HCEC 1CT (cell line): ENCODE measurements at places on chromosomes 4 and X.

DNA sequence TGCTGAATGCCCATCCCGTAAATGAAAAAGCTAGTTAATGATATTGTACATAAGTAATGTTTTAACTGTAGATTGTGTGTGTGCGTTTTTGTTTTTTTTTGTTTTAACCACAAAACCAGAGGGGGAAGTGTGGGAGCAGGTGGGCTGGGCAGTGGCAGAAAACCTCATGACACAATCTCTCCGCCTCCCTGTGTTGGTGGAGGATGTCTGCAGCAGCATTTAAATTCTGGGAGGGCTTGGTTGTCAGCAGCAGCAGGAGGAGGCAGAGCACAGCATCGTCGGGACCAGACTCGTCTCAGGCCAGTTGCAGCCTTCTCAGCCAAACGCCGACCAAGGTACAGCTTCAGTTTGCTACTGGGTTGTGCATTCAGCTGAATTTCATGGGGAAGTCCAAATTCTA, at the start of gene SPP1:
Gene SPP1 (plus strand): TSS at position 249 of the 400 bp plus-strand sequence. CDS start 1,182 bp downstream, outside the sequence.
- DNase-seq: no peak

- no peak for DNase-seq
Observed at GRCh38 chrX:42975906-42976305, 197.9 kb upstream of the PPP1R2C start.

GRCh38 chr4:5824635-5825034, 68.3 kb downstream of the CRMP1 start:
- peak; percentile 28 for DNase-seq

DNA sequence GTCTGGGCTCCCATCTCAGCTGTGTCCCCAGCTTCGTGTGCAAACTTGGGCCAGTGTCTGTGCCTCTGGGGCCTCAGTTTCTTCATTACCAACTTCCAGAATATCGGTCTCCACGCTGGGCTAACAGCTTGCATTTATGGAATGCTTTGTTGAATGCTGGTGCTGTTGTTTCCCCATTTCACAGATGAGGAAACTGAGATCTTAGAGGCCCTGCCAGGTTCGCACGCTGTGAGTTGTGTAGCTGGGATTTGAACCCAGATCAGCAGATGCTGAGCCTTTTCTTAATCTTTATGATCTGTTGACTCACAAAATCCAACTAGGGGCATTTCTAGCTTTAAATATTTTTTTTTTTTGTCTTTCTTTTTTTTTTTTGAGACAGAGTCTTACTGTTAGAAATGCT, 101.5 kb upstream of the STX18 start:
- no peak for DNase-seq

DNA sequence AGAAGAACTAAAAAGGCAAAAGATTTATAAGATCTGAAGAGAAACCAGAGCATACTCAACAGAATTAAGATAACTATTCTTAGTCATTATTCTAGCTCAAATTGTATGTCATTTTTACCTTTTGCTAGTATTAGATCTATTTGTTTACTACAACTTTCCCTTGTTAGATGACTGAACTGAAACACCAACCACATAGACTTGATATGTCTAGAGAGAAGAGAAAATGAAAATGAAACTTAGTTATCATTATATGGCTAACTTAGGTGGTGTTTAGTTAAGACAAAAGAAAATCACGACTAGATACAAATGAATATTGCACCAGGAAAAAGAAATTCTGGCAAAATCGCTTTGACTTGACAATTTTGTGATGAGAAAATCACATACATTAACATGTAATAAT, 690.8 kb downstream of the PCDH18 start:
- no peak for DNase-seq

DNA sequence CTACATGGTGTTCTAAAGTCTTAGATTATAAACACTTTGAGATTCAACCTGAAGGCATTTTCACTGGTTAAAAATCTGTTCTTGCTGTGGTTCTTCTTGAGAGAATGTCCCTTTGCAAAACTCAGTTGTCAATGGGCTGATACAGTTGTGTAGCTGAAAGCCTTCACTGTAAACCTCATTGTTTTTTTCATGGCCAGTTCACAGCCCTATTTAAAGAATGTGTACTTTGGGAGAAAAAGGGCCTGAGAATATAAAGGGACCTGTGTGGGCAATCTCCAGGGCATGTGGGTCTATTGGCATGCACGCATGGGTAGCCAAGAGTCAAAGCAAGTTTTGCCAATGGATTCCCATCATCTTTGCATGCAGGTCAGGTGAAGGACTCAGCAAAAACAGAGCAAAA, 7.8 kb upstream of the MAP7D3 start:
- no peak for DNase-seq

GRCh38 chr4:158193171-158193749, 17.0 kb upstream of the TMEM144 start:
- DNase-seq: peak; percentile 5

- DNase-seq: no peak
Observed at GRCh38 chrX:82848111-82848510, 660.0 kb upstream of the POU3F4 start.

GRCh38 chr4:104901438-104901837, 245.2 kb upstream of the TET2 start:
- DNase-seq: no peak

GRCh38 chrX:34053931-34054330, 78.2 kb downstream of the FAM47A start:
- no peak for DNase-seq

GRCh38 chrX:77276742-77277141, 170.4 kb upstream of the FGF16 start:
- no peak for DNase-seq

- peak; percentile 64 for DNase-seq
Observed at GRCh38 chr4:121728066-121728465, 31.3 kb upstream of the ANXA5 start.

- DNase-seq: no peak
Observed at GRCh38 chr4:113537628-113538027, 223.9 kb downstream of the CAMK2D start.

DNA sequence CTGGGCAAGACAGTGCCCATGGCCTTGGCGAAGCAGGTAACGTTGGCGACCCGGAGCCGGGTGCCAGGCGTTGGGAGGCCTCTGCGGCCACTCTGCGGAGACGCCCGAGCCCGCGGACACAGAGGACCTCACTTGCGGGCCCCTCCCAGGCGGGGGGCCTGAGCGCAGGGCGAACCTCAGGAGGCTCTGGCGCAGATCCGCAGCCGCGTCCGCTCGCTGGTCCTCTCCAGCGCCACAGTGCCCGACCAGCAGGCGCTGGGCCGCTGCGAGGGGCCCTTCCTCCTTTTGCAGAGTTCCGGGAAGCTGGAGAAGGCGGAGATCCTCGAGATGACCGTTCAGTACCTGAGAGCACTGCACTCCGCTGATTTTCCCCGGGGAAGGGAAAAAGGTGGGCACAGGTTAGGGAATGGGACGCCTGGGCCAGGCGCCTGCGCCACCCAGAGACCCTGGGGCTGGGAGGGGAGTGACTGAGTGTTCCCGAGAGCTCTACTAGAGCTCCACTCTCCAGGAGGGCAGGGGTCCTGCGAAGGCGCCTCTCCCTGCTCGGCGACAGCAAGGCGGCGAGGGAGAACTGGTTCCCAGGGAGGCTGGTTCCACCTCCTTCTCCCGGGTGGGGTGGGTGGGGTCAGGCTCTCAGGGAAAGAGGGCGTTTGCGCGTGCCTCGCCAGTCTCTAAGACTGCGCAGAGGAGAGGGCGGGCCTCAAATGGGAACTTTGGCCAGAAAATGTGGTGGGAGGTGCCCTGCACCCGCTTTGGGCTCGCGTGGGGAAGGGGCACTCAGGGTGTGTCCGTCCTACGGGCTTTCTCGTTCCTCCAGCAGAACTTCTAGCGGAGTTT, 1.4 kb downstream of the HELT start:
- no peak for DNase-seq

- no peak for DNase-seq
Observed at GRCh38 chr4:38618505-38618904, 45.5 kb upstream of the KLF3 start.

GRCh38 chr4:6252051-6252450, 17.6 kb upstream of the WFS1 start:
- no peak for DNase-seq

DNA sequence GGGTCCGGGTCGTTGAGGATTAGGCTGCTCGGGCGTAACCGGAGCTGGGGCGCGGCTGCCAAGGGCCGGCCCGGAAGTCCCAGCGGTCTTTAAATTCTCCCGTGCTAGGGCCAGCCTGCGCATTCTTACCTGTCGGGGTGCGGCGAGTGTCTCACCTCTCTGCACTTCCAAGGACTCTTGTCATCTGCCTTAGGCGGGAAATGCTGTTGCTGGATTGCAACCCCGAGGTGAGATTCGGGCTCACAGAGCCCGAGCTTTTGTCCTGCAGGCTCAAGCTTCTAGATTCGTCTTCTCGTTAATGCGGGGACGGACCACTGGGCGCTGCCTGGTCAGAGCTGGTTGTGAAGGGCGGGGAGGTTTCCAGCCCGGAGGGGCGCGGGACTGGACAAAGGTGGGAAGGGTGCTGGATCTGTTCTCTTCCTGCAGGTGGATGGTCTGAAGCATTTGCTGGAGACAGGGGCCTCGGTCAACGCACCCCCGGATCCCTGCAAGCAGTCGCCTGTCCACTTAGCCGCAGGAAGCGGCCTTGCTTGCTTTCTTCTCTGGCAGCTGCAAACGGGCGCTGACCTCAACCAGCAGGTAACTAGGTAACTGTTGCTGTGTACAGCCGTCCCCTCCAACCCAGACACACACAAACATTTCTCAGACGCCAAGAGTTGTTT, at the start of gene ANKRD37:
Gene ANKRD37 (plus strand): TSS at position 118 of the 662 bp plus-strand sequence. CDS start 83 bp downstream, at position 201.
- DNase-seq: peak; percentile 13

GRCh38 chr4:53558065-53558801, 33.1 kb downstream of the LNX1 start:
- peak; percentile 5 for DNase-seq

DNA sequence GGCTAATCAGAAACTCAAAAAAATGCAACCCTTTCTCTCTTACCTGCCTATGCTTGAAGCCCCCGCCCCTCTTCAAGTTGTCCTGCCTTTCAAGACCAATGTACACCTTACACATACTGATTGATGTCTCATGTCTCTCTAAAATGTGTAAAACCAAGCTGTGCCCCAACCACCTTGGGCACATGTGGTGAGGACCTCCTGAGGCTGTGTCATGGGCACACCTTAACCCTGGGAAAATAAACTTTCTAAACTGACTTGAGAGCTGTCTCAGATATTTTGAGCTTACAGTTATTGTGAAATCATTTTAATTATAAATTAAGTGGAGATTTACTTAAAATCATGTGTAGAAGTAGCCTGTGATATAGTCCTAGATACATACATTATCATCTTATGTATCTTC, 22.2 kb downstream of the GUF1 start:
- DNase-seq: no peak

- DNase-seq: peak; percentile 39
Observed at GRCh38 chrX:19566359-19567222, 51.3 kb upstream of the MAP3K15 start.

GRCh38 chrX:71282514-71283402, 677 bp upstream of the NONO start:
- DNase-seq: no peak

DNA sequence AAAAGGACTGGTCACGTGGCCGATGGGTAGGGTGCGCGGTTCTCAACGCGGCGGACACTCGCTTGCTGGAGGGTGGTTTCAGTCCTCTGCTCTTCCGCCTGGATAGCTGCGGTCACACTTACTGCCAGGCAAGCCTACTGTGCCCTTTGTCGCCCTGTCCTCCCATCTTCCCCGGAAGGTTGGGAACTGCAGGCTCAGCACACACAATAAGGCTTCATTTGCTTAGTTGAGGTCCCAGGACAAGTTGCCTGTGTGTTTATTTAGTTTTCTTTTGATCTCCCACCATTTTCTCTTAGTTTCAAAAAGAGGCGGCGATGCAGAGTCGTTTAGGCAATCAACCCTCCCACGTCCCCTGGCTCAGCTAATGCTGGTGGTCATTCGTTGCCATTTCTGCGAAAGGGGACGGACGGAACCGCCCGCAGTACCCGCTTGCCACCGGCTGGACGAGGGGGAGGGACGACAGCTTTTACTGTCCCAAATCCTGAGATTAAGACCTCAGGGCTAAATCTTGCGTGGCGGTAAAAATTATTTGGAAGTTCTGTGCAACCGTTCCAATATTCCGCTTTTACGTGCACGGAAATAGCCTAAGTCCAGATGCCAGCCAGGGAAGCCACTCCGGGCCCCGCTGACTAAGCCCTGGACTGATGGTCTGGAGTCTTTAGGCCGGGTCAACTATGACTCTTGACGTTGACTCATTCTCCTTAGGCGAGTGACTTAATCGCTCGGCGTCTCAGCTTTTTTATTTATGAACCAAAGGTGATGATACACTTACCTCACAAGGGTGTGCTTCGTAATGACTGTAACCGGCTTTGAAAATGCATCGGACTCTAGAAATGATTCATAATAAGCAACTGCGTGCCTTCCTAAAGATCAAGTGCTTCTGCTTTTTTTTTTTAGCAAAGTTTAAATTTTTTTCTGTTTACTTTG, 671 bp upstream of the EIF4E start:
- DNase-seq: peak; percentile 94

GRCh38 chr4:185309770-185310169, 86.0 kb downstream of the LRP2BP start:
- DNase-seq: no peak

DNA sequence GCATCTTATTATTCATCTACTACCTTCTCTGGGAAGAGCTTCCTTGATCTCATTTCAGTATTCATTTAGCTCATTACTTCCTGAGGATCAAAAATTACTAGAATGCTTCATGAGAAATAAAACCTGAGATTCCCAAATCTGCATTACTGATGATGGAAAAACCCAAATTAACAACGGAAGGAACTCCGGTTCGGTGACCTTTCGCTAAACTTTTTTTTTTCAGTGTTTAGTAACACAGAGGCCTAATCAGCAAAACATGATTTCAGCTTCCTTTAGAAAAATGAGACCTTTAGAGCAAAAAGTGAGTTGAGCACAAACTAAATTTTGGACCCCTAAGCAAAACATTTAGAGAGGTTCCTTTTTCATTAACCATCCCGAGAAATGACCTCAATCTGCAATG, 229.2 kb downstream of the MAML3 start:
- DNase-seq: no peak

GRCh38 chrX:109485470-109486340, 3.8 kb upstream of the GUCY2F start:
- peak; percentile 42 for DNase-seq

GRCh38 chrX:77505227-77505626, 58.0 kb downstream of the FGF16 start:
- peak; percentile 47 for DNase-seq

DNA sequence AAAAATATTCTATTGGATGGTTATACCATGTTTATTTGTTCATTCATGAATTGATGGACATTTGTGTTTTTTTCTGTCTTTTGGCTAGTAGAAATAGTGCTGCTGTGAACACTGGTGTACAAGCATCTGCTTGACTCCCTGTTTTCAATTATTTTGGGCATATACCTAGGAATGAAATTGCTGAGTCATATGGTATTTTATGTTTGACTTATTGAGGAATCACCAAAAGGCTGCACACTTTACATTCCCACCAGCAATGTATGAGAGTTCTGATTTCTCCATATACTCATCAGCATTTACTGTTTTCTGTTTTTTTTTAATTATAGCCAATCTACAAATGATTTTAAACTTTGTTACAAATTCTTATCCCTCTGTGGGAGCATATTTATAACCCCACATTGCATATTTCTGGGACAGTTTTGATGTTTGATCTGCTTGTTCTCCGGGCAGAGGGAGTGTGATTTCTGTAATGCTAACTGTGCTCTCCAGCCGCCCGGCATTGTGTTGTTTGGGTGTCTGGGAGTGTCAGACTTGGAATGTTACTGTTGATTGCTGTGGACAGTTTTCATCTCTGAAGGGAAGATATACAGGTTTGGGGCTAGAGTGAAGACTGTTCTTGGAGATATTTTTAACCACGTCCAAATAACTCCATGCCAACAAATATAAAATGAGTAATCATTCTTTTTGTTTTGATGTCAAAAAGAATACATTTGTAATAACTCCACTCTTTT, 60.5 kb upstream of the PGRMC2 start:
- DNase-seq: peak; percentile 45
